ENCODE measurements at places on chromosomes 3 and 15.

DNA sequence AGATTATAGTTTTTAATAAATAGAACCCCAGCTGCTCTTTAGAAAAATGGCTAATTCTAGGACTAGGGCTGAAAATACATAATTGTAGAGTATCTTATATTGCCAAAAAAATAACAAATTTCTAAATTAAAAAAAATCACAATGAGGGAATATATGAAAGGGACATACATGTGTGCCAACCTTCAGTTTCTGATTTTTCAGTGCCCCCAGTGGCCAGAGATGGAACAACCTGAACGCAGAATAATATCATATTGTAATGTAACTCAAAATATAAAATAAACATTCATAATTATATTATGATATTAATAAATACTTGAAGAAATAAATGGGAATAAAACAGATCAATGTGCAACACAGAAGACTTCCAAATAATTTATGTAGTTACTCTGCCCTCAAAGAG, 460.5 kb downstream of the ZNF385D start:
- no peak for DNase-seq

DNA sequence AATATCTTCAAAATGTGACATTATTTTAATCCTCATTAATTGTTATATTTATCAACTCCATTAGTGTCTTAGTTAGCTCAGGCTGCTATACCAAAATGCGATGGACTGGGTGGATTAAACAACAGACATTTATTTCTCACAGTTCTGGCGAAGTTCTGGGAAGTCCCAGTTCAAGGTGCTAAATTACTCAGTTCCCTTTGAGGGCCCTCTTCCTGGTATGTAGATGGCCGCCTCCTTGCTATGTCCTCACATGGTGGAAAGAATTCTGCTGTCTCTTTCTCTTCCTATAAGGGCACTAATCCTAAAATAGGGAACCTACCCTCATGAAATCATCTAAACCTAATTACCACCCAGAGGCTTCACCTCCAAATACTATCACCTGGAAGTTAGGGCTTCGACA, 38.8 kb upstream of the DUT start:
- no peak for DNase-seq

GRCh38 chr3:46917257-46917656, 39.7 kb downstream of the PTH1R start:
- no peak for DNase-seq

DNA sequence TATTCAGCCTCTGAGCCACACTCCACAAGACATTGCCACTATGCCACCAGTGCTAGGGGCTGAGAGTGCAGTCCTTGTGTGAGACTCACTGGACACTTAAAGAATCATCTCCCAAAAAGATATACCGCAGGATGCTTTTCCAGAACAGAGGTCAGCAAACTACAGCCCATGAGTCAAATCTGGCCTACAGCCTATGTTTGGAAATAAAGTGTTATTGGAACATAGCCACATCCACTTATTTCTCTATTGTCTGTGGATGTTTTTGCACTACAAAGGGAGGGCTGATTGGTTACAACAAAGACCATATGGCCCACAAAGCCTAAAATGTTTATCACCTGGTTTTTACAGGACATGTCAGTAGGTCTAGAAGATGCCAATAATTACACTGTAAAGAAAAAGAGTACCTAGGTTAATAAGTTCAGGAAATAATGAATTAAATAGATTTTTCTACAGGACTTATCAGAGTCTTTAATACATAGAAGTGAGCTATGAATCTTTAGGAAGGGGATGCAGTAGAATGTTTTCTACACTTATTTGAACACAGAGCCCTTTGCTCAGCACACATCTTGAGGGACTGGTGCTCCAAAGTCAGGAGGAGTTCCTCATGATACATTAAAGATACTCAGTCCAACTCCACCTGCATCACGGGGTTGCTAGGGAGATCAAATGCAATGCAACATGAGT, 26.3 kb downstream of the SRGAP3 start:
- no peak for DNase-seq

DNA sequence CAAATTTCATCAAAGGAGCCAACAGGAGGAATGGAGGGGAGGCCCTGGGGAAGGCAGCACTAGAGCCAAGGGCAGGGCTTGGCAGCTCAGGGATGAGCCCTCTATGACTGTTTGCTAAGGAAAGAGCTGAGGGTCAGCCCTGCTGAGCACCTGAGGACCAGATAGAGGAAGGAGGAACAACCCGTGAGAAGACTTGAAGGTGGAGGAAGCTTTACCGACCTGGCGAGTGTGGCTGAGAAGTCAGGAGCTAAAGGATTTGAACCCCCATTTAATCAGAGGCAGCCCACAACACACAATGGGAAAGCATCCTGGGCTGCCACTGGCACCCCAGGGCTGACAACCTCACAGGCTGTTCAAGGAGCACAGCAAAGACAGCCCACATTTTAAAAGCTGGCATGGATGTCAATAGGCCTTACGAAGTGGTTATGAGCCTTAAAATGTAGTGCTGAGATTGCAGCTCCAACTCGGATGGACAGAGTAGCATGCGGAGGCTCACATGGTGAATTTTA, 20.7 kb upstream of the LRRC2 start:
- no peak for DNase-seq

DNA sequence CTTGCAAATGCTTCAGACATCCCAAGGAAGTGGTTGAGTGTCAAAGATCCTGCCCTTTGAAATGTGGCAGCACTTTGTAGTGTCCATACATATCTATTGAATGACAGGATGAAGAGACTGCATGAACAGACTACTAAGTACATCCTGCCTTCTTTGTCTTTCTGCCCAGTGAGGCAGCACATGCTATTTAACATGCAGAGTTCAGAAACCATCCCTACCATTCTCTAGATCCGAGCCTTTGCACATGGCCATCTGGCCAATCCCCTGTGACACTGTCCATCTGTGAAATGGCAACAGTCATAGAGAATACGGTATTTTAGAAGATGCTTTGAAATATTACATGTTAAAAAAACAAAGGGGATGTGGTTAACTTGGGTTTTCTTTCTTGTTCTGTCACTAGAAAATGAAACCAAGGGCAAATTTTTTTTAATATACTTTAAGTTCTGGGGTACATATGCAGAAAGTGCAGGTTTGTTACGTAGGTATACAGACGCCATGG, 519.6 kb downstream of the NTRK3 start:
- DNase-seq, result no peak

GRCh38 chr3:107297597-107297996, 79.6 kb upstream of the CCDC54 start:
- no peak for DNase-seq

- no peak for DNase-seq
Observed at GRCh38 chr3:153195349-153195879, 33.4 kb downstream of the RAP2B start.

DNA sequence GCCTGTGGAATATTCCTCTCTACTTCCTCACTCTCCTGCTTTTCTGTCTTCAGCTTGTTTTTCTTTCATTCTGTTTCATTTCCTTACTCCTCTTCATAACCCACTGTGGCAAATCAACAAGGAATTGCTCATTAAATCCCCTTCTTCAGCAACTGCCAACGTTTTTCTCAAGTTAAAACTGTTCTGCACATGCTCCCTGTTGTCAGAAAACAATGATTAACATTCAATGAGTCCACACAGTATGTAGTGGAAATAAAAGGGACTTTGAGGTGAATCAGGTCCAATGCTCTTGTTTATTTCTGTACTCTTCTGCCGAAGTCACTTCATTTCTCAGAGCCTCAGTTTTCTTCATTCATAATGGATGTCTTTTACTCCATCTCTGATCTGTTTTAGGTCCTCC, 11.9 kb upstream of the ROBO2 start:
- no peak for DNase-seq

- DNase-seq, result peak; percentile 48
Observed at GRCh38 chr15:74983725-74984231, 11.6 kb upstream of the SCAMP5 start.

DNA sequence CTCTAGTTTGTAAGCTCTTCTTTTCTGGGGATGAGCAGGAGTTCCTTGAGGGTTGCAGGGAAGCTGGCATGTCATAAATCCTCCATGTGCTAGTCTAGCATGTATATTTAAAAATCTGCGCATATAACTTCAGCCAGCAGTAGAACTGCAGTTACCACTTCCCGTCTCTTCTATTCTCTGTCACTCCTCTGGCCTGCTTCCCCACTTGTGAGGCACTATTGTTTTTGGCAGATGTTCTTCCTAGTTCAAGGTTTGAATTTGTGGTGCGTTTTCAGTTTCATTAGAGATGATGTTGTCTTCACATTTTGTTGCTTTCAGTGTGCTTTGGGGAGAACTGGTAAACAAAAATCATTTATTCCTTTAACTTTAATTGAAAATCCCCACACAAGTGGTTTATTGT, 169.1 kb upstream of the ZPLD1 start:
- DNase-seq, result no peak

DNA sequence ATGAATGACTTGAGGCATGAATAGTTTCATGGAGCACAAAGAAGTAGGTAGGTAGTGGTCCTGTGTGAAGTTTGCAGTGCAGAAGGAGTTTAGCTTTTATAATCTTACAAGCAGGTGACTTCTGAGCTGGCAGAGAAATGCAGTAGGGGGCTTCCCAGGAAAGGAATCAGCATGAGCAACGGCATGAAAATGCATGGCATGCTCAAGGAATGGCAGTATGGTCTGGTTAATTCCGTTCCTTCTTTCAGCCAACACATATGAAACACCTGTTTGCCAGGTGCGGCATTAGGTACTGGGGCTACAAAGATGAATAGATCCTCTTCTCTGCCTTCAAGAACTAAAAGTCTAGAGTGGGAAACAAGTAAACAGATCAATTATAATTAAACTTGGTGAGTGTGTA, 138.0 kb upstream of the BHLHE40 start:
- no peak for DNase-seq

DNA sequence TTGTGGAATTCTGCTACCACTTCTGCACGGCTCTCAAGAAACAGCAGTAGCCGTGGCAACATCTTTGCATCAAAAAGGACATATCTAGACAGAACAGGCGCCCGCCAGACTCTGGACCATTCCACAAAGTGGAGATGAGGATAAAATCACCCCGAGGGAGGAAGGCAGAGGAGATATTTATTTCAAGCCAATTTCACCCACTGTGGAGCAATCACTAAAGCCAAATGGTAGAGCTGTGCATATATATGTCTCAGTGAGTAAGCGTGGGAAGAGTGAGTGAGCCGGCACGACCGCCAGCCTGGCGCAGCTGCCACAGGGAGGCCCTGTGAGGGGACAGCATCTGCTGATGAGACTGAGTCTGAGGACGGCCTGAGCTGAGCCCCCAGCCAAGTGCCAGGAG, 111.3 kb downstream of the MEGF11 start:
- no peak for DNase-seq

- no peak for DNase-seq
Observed at GRCh38 chr15:81303244-81304225, 20.4 kb downstream of the STARD5 start.

- no peak for DNase-seq
Observed at GRCh38 chr3:43418601-43419272, 132.4 kb downstream of the SNRK start.

DNA sequence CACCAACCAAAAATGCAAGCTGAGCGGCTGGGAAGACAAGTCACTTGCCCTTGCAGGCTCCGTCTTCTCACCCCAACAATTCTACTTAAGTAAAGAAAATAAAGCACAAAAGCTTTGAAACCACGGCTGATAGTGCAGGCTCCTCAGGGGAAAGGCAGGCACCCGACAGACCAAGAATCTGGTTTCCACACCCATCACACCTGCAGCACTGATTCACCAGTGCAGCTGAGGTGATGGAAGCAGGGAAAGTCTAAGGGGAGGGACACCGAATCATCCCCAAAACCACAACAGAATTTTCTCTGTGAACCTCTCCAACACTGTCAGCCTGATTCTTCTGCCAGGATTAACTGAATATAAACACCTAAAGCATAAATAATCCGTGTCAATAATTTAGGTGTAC, 62.0 kb upstream of the NSMCE3 start:
- no peak for DNase-seq

DNA sequence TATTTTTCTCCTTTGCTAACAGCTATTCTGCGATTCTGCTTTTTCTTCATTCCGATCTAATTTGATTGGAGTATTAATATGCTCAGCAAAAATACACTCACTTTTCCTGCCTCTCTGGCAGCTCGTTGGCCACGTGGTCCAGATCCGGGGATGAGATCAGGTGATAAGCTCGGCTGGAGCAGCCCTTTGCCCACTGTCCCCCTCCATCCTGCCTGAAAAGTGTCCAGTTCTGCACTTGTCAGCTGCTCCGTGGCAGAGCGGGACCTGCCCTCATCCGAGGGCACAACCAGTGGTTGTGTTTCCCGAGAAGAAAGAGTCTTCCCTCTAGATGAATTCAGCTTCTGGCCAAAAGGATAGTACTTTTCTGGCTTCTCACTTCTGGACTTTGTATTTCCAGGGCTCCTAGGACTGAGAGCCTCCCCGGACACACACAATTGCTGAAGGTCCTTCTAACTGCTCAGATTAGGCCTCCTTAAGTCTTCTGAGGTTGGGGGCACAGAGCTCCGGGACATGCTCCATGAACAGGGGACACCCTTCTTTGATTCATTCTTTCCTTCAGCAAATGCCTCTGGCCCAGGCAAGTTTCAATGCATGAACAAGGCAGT, 103.9 kb upstream of the ALDH1A3 start:
- no peak for DNase-seq

DNA sequence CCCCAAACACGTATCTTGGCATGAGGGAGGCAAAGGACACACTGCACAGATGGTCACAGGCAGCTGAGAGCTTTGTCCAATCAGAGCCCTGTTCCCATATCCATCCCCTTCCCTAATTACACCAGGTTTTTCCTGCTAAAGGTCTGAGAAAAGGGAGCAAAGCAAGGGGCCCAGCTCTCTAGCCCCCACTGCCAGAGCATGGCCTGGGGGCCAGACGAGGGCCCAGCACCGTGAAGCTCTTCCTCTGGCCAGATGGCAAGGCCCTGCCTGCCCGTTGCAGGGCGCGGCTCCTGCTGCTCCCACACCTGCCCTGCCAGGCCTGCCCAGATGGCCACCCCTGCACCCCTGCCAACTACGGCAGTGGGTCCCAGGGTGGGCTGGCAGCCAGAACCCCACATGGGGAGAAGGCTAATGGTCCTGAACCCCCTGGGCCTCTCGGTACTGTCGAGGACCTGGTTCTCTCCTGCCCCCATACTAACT, 3.2 kb downstream of the SHF start:
- no peak for DNase-seq

GRCh38 chr15:47675735-47676134, 41.6 kb upstream of the SEMA6D start:
- DNase-seq, result no peak

- no peak for DNase-seq
Observed at GRCh38 chr3:77935418-77935817, 895.5 kb downstream of the ROBO2 start.

Measured in stimulated activated CD8-positive, alpha-beta memory T cell treated with anti-CD3 and anti-CD28 coated beads, Interleukin-2, amount 100 ng/mL, for 48 hours (primary cell).